ENCODE measurements at places on chromosomes 5 and 9. TPM values are rescaled to one million over a fixed set of nuclear protein-coding genes. Genes with fewer than 3 reads are reported as not detected.

- peak; percentile 85 for DNase-seq
Measured at GRCh38 chr9:89311346-89312221, 589 bp downstream of the CKS2 start.

GRCh38 chr5:112878760-112879159 lies 17.7 kb downstream of the SRP19 start:
- no peak for DNase-seq

- DNase-seq = no peak
Measured at GRCh38 chr9:127096208-127096607, 26.2 kb downstream of the ANGPTL2 start.

CARTPT gene
- not detected for polyA plus RNA-seq

NEUROG1 gene
- polyA plus RNA-seq = not detected

ZNF366 gene
- polyA plus RNA-seq = 3.3 TPM

Data from left lung (tissue), 14 donors.